T47D (cell line): ENCODE measurements at places on chromosomes 5 and 9.
A peak's percentile ranks its signal among the peaks of the same experiment; 100 is the strongest.

- no peak for DNase-seq
These were observed 210.5 kb downstream of the KDM4C start for GRCh38 chr9:6968271-6968670.

DNA sequence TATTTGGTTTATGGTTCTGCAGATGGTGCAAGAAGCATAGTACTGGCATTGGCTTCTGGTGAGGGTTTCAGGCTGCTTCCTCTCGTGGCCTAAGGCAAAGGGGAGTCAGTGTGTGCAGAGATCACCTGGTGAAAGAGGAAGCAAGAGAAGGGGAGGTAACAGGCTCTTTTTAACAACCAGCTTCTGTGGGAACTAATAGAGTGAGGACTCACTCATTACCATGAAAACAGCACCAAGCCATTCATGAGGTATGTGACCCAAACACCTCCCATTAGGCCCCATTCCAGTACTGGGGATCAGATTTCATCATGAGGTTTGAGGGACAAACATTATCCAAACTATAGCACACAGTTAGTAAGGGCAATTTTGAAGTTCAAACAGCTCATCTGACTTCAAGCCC, 263.5 kb downstream of the TMEM38B start:
- DNase-seq: no peak

DNA sequence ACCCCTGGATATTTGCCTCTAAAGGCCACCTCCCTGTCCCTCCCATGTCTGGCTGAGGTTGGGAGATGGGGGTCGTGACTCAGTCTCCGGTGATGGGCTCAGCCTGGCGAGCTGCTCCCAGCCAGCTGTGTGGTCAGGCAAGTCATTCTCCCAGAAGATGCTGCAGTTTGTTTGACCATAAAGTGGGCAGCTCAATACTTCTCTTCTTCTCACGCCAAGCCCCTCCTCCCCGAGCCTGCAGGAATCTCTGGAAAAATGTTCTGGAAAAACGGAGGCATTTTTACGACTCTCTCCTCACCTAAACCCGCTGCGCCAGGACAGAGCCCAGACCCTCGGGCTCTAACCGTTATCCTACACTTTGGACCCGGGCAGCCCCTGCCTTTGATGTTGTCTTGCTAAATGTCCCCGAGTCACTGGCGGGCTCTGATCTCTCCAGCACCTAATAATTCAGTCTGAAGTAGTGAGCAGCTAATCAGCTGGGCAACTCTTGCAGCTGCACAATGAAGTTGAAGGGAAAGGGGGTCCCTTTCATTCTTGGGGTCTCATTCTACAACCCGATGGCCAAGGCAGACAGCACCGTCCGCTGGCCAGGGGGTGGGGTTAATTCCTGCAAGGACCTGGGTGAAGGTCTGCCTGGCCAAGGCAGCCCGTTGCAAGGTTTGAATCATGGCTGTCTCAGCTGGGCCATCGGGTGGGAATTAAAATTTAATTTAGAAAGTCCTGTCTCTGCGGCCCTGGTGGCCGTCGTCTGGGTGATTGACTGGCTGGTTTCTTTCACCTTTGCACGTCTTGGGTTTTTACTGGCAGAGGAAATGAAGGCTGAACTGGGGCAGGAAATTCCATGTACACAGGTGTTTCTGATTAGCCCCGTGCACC, 12.3 kb downstream of the DCANP1 start:
- DNase-seq: no peak

DNA sequence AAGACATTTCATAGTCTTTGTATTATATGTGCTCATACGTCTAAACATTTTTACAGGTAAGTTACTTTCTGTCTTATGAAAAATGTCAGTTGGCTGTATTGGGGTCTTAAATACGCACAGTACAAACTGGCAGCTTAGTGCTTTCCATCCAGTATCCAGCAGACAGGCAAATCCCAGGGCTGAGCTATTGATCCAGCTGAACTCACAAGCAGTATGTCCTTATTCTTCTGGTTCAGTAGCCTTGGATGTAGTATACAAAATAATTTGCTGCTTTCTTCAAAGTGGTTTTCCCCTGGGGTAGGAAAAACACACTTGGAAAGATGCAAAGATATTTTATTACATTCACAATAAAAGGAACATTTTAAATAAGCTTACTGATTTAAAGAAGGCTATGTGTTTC, 617.2 kb downstream of the NR2F1-AS1 start:
- DNase-seq: no peak

DNA sequence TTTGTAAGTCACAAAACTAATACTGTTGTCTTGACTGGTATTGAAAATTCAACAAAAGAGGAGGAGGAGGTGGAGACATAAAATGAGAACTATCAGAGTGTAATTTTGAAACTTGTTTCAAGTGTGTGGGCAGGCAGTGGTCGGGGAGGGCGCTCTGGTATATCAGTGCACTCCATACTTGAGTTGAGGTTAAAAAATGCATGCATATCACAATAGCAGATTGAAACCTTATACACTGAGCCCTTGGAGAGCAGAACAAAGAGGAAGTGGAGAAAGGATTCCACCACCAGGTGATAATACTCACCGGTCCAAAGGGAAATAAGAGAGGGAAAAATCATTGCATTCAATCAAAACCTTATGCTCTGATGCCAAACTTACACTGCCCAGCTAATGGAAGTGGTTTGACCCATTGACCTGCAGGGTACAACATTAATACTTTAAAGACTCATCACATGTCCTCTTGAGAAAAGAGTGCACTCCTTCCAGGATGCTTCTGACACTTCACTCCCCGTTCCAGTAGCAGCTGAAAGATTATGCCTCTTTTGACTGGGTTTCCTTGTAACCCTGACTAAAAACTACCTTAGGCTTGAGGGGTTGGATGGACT, 79.5 kb upstream of the FAM169A start:
- DNase-seq: no peak

GRCh38 chr9:17137566-17137965, 2.7 kb downstream of the CNTLN start:
- no peak for DNase-seq

DNA sequence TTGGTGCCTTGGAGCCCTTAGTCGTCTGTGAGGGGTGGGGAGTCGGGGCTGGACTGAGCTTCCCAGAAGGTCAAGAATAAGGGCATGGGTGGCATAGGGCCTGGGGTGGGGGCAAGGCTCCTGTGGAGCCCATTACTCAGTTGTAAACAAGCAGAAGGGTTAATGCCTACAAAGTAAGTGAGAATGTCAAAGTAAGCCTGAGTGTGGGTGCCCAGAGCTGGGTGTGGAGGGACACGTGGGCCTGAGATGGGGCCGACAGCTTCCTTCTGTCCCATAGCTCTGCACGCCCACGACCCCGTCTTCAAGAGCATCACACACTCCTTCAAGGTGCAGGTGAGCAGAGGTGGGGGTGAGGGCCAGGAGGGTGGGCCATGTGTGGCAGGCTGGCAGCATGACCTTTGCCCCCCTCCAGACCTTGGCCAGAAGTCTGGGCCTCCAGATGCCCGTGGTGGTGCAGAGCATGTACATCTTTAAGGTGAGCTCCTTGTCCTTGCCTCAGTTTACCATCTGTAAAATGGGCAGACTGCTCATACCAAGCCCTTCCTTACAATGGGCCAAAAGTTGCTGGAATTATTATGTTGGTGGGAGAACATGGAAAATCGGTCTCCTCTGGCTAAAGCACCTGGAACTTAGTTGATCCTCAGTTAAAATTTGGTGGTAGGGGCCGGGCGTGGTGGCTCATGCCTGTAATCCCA, 11.1 kb downstream of the DOLK start:
- no peak for DNase-seq

DNA sequence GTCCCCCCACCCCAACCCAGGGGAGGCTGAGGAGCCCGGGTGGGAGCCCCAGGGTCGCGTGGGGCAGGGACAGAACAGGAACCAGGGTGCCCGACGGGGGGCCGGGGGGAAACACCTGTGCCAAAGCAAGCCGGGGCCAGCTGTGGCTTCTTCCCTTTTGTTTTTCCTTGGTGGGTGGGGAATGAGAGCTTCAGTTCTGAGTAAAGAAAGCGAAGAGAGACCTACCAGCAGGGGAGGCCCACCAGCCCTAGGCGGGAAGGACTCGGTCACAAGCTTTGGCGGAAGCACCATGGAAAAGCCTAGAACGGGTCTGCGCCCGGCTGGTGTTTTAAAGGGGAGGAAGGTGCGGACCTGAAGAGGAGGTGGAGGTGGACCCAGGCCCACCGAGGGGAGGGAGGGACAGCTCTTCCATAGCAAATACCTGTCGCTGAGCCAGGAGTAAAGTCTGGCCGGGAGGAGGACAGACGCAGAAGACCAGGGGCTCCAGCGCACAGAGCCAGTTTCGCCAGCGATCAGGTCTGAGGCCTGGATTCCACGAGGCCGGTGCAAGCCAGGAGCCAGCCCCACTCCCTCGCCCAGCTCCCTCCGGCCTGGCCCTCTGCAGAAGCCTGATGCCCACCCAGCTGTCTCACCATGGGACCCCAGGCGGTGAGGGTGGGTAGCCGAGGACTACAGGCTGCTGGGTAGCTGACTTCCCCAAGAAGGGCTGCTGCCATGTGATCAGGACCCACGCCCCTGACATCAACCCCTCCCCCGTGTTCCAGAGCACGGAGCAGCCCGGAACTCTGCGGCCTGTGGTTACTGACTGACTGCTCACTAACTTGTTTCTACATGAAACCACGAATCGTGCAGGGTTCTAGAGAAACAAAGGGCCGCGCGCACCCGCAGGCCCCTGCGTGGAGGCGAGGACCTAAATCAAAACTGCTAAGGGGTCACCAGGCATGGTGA, 849 bp upstream of the MGAT1 start:
- DNase-seq: no peak

- DNase-seq: no peak
These were observed 140.9 kb upstream of the PIK3R1 start for GRCh38 chr5:68074633-68075032.

DNA sequence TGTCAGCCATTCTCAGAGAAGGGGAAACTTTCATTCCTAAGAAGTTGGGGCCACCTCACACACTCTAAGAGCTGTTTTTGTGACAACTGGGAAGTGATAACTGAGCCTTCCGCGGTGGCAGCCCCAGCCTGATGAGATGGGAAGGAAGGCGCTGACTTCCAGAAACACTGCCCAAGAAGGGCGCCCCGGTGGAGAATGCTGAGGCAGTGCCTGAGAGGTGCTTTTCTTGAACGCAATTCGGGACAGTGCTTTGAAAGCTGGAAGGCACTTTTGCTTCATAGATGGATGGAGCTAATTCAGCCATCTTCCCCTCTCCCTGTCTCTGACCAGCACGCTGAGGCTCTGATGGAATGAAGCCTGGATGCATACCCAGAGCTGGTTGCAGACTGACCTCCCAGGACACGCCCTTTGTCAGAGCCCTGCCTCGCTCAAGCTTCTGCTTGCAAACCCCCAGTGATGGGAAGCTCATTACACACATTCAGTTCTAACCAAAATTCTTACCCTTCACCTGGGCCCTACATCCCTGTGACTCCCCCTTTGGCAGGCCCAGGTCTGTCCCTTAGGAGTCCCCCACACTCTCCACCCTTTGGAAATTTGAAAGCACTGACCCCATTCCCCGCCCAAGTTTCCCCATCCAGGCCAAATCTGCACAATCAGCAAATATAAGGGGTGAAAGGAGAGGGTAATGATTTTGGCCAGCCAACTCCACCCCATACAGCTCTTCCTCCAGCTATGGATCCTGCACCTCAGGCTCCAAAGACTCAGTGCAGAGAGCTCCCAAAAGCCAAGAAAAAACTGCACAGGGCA, 66.6 kb upstream of the SLC25A51 start:
- no peak for DNase-seq

DNA sequence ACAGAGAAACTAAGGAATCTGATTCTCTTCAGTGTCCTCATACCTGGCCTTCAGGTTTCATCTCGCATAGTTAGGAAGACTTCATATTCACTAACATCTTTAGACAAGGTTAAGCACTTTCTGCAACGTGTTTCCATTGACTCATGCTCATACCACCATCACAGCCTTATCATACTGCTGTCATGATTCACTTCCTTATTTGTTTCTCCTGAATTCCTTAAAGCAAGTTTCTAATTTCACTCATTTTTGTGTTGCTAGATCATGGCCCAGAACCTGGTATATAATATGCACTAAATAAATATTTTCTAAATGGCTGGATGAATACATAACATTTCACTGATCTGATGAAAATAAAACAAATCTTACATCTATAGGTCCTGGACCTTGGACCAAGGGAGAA, 472.9 kb downstream of the PRELID2 start:
- DNase-seq: no peak

GRCh38 chr9:3508521-3509291, 17.1 kb downstream of the RFX3 start:
- no peak for DNase-seq

DNA sequence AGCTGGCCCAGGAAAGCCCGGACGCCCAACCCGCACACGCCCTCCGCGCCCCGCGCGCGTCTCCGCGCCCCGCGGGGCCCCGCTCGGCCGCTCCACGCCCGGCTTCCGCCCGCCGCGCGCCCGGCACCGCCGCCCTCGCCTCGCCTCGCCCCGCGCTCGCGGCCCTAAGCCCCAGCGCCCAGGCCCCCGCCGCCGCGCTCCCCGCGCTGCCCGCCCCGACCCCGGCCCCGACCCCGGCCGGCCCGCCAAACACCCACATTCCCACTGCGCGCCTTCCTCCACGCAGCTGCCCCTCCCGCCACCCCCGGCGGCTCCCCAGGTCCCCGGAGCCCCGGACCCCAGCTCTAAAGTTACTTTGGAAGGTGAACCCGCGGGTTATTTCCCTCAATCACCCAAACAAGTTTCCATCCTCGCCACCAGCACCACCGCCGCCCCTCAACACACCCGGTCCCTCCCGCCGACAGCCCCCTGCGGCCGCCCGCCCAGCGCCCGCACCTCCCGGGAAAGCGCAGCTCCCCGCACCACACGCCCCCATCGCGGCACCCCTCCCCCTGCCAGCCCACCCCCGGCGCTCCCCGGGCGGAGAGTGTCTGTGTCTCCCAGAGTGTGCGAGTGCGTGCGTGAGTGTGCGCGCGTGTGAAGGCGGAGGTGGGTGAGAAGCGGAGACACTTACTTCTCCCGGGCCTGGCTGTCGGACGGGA, 439 bp downstream of the SSBP2 start:
- peak; percentile 25 for DNase-seq

DNA sequence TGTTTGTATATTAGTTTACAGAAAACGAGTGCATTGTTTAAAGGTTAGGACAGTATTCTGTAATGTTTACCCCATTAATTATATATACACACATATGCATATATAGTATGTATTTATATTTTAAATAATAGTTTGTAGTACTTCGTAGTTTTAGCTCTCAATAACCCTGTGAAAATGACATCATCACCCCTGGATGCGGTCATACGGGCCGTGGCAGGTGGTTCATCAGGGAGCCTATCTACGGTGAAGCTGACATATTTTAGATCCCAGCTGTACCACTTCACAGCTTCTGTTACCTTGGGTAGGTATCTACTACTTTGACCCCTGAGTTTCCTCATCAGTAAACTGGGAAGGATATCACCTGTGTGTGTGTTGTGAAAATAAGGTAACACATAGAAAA, 87.1 kb downstream of the NR3C1 start:
- DNase-seq: no peak

- peak; percentile 31 for DNase-seq
These were observed 354.8 kb downstream of the NTRK2 start for GRCh38 chr9:85024374-85024773.
